ENCODE measurements at places on chromosomes 6 and 20.

DNA sequence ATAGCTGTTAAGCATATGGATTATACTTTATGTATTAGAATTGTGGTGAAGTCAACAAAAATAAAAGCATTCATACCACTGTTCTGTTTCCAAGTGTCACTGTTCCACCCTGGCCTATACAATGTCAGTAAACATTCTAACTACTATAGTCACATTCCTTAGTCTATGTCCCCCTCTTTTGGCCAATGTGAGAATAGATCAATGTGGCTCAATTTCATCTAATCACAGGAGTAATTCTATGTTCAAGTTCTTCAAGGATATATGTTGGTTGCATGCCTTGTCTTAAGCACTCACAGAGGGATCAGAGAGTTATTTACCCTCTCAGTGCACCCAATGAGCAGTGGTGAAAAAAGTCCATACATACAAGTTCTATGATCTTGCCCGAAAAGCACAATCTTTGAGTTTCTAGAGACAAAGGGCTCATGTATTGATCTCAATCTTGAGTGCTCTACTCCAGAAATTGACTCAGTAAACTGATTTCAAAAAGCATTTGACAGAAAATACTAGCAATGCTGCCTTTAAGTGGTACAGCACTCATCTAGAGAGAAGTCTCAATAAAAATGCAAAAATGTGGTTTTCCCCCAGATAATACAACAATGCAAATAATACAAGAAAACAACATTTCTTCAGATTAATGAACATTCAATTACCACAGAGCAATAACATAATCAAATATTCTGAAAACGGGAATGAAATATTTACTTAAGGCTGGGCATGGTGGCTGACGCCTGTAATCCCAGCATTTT, 16.5 kb downstream of the SMLR1 start:
- no peak for DNase-seq

DNA sequence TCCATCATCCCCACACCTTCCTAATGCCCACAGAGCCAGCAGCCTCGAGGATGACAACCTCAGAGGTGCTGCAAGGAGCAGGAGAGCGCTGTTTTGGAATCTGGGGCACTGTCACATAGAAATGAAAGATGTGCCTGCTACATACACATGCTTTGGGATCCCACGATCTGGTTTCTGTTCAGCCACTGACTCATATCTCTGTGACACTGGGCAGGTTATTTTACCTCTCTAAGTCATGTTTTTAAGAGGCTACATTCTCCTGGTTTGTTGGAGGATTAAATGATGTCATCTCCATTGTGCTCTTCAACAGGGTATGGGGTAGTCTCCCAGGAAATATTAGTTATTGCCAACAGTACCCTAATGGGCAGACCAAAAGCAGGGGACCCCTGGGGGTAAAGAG, 32.6 kb upstream of the TAB2 start:
- DNase-seq, result no peak

DNA sequence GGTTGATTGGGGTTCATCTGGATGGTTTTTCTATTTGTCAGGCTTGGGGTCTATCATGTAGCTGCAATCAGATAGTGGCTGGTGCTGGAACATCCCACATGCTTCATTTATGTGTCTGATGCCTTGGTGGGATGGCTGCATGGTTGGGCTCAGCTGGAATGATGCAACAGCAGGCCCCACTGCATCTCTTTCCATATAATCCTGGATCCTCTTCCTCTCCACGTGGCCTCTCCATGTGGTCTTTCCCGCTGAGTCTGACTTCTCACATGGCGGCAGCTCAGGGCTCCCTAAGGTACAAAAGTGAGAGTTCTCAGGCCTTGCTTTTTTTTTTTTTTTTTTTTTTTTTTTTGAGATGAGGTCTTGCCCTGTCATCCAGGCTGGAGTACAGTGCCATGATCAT, 65.0 kb upstream of the SUPT3H start:
- DNase-seq, result no peak

DNA sequence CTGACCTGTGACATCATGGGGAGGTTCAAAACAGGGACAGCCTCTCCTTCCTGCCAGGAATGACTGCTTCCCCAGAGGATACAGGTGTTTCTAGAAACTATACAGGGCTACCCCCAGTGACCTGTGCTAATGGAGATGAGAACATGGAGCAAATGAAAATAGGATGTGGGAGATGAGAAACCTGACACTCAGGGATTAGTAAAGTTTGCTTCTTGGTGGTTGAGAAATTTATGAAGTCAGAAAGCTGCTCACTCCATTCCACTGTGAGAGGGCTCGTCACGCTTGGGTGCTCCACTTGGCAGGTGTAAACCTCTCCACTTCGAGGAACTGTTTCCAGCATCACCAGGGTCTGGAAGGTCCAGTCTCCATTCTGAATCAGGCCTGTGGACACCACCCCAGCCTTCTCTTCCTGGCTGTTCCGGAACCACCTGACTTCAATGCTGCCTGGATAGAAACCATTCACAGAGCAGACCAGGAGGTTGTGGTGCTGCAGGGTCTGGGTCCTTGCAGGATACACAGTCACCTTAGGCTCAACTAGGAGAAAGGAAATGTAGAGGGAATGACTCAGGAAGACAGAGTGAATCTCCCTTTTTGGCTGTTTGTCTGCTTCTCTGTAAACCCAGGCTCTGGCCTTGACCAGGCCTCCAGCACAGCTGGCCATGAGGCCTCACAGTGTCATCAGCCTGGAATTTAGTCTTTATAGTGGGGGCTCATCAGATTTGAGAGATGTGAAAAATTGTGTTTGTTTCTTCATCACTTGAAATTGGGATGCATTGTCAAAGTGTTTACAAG, 10.8 kb downstream of the HLA-DRB5 start:
- no peak for DNase-seq

DNA sequence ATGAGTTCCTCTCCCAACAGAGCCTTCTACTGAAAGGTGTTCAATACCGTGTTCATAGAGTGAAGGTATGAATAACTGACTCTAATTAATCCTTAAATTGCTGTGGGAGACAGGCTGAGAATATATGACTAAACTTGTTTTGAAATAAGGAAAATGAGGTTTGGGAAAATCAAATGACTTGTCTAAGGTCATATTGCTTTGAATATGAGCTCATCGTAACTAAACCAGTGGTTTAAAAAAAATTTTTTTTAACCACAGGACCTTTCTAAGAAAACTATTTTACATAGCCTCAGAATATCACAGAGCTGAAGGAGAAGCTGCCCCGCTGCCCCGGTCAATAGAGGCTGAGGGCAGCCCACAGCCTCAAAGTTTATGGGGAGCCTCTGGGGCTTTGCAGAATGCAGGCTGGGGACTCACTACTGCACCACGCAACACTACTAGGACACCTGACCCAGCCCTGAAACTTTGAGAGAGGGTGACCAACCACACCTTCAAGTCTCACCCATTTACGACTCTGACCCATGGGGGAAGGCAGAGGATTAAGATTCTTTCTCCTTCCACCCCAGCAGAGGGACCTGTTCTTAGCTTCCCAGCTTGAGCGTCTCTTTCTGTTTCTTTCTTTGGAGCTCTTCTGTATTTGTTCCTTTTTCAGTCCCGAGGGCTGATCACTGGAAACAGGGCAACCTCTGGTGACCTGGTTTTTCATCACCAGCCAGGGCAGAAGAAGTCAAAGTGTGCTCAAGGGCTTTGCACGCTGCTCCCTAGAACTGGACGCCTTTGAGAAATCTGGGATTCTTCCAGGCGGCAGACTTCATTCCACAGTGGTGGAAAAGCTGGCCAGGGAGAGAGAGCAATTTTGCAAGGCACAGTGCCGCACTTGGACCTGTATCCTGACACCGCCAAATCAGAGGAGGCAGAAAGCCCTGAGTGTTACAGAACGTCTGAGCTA, 220.2 kb downstream of the ATXN1 start:
- DNase-seq, result peak; percentile 27

DNA sequence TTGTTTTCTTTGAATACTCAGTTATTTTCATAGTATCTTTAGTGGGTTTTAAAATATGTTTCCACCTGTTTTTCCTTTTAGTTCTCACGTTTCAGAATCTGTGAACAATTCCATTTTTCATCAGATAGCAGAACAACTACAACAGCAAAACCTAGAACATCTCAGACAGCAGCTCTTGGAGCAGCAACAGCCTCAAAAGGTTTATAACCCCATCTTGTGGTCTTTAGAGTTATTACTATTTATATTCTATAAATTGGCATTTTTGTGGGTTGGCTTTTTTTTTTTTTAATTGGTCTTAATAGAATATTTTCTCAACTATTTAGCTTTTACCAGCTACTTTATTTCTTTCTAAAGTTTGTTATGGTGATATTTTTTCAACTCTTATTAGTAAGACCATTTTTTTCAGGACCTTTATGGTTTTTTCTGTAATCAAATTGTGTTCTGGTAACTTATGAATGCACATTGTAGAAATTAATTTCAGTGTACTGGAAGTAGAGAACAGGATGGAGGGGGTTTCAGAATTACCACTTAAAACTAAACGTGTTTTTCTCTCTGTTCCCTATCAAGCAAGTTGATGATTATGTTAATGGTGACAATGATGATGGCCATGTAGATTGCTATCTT, 72.2 kb downstream of the SCAF8 start:
- DNase-seq, result no peak

- DNase-seq, result no peak
Measured at GRCh38 chr6:51147756-51148155, 329.1 kb downstream of the TFAP2B start.

- no peak for DNase-seq
Measured at GRCh38 chr20:41344477-41344876, 3.9 kb downstream of the LPIN3 start.

- no peak for DNase-seq
Measured at GRCh38 chr6:3322366-3322890, 63.7 kb downstream of the PSMG4 start.

- no peak for DNase-seq
Measured at GRCh38 chr20:3590164-3590563, 73.0 kb downstream of the GFRA4 start.

DNA sequence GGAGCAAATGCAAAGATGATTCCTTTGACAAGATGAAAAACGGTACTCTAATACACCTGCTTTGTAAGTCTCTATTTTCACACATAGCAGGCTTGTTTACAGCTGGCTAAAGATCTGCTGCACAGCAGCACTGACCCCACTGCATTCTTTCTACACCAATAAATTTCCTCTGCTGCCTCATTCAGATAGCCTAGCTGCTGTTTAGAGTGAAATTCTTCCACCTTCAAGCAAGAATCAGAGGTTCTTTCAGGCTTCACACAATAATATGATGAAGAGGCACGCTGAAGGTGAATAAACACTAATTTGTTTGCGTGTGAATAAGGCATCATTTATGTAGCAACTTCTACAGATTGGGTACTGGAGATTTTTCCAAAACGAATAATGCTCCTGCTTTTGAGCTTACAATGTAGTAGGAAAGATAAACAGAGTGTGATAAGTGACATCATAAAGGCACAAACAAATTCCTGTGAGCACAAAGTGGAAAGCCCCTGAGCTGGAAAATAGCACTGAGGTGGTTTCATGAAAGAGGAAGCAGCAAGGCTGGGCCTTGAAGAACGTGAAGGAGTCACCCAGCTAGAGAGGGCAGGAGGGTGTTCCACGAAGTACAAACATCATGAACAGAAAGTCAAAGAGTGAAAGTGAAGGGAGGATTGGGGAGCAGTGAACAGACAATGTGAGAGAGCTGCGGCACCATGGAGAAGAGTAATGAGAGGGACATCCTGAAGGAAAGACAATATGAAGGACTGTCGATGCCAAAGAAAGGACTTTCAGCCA, 543.4 kb downstream of the CD83 start:
- DNase-seq, result peak; percentile 45

DNA sequence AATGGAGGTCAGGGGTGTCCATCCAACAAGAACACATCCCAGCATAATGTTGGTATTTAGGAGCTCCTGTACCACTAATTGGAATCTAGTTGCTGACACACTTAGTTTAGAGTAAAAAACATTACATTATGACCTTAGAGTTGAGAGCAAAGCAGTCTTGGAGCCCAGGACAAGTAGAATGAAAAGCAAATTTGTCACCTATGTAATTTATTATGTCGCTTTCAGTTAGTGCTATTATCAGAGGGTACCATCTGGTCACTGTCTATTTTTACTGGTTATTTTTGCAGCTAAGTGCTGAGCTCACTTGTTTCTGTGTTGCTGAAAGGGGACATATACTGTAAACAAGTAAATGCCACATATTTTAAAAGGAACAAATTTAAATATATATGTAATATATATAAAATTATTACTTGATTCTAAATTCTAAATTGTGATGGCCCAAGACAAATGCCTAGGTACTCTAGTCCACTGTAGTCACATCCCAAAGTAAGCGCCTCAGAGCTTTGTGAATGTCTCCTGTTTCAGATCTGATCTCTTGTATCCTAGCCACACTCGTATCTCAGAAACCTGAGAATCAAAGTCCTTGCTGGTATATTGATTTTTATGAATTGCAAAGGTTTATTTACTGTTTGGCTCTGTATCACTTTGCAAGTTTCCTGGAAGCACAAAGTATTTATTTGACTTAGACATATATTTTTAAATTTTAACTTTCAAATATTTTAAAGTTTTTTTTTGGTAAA, 148.6 kb upstream of the MAN1A1 start:
- DNase-seq, result no peak

- DNase-seq, result no peak
Measured at GRCh38 chr6:107704347-107705013, 119.6 kb downstream of the SCML4 start.

GRCh38 chr6:79077715-79078074, 359 bp downstream of the PHIP start:
- DNase-seq, result peak; percentile 65

GRCh38 chr20:61387204-61387953, 135.3 kb downstream of the CDH4 start:
- DNase-seq, result peak; percentile 4

DNA sequence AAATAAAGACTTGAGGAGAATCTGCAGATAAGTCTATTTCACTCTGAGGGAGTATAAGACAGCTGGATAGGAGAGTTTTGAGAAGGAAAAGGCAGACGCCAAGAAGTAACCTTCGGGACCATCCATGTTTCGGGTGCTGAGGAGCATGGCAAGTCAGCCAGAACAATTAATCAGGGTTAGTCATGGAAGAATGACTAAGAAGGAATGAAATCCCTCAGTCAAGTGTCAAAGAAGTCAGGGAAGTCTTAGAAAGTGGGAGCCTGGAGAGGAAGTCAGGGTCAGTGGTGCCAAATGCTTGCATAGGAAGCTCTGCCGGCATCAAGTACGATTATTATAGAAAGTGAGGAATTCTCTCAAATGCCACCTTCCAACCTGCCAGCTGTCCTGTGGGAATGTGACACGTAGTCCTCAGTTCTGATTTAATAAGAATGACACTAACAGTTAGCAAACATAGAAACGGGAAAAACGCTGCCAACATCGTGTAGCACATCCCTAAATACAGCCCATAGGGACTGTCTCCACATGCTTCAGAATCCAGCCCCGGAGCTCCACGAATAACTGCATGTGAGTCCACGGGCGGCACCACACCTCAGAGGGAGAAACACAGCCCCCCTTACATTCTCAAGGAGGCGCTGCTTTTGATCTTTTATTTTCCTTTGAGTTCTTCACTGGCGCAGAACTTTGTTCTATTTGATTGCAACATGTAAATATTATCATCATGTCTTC, 602.7 kb downstream of the PRKN start:
- DNase-seq, result no peak
